GM03348 (cell line): ENCODE measurements at places on chromosomes 5 and 9.

DNA sequence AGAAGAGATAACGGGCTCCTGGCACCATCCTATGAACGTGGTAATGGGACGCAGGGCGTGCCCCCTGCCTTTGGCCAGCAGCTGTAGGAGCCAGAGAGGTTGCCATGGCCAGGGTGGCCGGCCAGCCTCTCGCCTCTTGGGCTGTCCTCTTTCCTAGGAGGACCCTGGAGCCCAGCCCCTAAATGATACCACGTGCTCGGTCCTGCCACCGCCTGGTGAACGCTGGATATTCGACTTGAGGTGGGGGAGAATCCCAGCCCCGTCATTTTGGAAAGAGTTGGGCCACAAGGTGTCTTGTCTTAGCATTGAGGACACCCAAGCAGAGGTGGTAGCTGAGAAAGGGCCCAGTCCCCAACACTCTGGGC, 391 bp upstream of the NRG2 start:
- DNase-seq = no peak

DNA sequence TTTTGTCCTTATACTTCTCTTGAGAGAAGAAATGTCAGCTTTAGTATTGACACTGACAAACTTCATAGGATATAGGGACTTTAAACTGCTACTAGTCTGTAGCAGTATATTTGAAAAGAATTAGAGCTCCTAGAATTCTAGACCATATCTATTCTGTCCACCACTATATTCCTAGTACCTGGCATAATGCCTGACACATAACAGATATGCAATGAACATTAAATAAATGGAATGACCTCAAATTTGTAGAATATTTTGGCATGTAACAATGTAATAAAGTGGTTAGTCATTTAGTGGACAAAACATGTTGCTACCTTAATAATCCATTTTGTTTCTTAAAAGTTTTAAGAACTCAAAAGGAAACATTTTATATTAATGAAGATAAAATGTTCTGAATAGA, 57.5 kb downstream of the HOMER1 start:
- no peak for DNase-seq

DNA sequence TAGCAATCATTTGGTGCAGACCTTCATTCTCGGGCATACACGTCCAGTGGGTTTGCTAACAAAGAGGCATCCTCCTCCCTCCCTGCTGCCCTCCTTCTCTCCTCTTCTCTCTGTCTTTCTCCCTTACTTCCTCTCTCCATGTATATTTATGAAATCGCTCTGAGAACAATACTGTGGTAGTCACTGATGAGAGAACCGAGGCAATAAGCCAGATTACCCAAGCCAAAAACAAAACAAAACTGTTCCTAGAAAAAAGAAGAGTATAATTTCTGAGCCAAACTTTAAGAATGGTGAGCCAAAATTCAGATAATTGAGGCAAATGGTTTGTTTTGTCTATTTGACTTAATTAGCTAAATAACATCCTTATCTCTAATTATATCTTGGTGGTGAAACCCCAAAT, 15.8 kb upstream of the HMHB1 start:
- DNase-seq = no peak

DNA sequence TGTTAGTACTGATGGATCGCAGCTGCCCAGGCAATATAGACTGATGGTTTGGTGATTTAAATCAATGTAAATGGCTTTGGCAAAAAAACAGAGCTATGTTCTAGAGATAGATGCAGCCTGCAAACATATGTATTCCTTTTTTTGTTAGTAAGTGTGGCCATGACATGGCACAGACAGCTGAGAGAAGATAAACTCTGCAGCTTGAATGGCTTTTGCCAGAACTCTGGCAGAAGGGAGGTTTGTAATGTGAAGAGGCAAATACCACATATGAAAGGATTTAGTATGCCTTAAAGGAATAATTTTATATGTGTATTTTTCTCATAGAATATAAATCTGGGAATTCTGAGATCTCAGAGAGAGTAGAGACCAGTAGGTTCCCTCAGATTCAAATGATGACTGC, 340.2 kb upstream of the DMAC1 start:
- no peak for DNase-seq

- peak; percentile 51 for DNase-seq
Measured at GRCh38 chr9:132973713-132974112, 4.8 kb upstream of the GFI1B start.

DNA sequence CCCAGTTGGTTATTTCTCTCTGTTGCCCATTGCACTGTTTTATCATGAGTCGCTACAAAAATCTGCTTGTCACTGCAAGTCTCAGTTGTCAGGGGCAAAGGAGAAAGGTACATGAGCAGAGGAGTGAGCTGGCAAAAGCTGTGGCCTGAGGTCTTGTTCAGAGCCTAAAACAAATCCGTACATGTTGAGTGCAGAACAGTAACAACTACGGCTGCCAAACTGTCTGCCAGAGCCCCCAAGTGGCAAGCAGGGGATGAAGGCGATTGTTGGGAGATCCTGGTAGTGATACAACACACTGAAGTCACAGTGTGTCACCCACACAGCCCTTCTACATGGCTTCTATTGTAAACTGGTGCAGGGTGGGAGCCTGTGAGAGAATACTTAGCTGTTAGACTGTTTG, 50.9 kb downstream of the BRINP1 start:
- no peak for DNase-seq

GRCh38 chr5:95159603-95160002, 125.3 kb downstream of the MCTP1 start:
- no peak for DNase-seq

GRCh38 chr5:69136293-69136692, 30.7 kb upstream of the CCNB1 start:
- peak; percentile 10 for DNase-seq

DNA sequence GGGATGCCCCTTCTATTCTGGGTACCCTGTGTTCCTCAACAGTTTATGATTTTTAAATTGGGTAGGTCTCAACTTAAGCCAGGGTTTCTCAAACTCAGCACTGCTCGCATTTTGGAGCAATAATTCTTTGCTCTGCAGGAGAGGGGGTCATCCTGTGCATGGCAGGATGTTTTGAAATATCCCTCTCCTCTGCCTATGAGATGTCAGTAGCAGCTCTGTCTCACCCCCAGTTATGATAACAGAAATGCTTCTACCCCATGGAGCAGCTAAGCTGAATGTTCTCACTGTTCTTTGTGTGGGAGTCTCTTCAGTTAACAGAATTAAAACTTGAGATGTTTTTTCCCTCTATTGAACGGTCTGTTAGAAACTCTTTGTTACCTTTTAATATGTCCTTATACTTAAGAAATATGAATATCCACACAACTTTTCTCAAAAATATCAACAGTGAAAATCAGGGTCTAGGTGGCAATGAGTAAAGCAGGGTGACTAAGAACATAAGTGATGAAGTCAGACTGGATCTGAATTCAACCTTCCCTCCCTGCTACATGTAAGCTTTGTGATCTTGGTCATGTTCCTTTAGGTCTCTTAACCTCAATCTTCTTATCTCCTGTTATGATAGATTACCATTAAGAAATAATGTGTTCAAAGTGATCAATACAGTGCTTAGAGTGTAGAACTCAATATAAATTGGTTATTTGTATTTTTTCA, 89.0 kb downstream of the CAMK4 start:
- no peak for DNase-seq

DNA sequence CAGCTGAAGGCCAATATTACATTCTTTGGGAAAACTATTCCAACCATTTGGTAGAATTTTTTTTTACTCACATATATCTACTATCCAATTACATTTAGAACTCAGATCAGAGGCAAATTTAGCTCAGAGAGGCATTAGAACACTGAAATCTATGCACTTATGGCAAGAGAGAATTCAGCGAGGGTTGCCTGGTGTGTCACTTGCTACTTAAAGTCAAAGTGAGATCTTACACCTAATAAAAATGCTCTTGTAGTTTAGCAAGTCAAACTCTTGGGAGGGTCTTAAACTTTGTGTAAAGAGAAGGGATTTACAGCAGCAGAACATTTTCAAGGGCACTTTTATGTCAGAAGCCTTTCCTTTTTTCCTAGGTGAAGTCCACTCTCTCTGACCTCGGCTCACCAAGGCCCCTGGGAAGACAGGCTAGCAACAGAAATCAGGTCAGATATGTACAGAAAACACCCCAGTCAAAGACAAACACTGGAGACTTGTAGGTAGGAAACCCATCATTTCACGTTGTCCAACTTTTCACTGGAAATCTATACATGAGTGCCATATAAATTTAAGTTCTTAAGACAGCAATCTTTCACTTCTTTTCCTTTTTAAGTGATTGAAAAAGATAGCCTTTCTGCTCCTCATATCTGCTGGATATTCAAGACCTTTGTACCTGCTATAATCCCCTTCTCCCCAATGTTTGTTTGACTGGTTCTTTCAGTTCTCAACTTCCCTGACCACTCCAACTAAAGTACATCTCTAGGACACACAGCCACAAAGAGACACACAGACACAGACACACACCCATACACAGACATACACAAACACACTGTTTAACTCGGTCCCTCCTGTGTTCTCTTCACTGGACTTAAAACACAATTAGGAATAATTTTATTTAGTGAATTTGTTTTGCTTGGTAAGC, 635.8 kb downstream of the PDE4D start:
- no peak for DNase-seq

GRCh38 chr5:8057769-8058168, 188.8 kb downstream of the MTRR start:
- no peak for DNase-seq

DNA sequence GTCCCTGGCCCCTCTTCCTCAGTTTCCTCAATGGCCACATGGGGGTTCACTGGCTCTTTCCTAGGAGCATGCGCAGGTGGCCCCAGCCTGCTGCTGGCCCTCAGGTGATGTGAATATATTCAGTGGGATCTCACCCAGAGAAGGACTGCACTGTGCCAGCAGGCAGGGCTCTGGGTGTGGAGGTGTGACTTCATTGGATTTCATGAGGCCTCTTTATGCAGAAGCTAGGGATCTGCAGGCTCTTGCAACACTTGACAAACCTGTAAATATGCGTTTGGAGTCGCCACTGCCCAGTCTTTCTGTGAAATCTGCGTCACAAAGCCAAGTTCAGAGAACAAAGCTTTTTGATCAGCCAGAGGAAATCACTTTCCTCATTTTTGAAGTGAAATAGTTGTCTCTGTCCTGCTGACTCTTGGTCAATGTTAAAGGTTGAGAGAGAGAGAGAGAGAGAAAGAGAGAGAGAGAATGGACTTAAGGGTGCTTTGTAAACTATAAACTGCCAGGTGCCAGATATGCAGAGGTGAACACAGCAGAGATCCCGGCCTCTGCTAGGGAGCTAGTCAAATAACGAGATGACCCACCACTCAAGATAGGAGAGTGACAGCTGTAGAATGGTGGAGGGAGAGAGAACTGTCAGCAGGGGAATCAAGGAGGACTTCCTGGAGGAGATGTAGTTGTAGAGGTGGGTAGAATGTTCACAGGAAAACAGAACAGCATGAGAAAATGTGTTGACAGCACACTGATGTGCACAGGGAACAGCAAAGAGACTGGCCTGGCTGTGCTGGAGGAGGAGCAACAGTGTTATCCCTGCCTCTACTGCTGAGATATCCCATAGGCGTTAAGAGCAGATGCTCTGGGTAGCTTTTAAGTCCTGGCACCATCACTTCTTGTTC, 167.0 kb upstream of the ZNF618 start:
- DNase-seq = no peak

DNA sequence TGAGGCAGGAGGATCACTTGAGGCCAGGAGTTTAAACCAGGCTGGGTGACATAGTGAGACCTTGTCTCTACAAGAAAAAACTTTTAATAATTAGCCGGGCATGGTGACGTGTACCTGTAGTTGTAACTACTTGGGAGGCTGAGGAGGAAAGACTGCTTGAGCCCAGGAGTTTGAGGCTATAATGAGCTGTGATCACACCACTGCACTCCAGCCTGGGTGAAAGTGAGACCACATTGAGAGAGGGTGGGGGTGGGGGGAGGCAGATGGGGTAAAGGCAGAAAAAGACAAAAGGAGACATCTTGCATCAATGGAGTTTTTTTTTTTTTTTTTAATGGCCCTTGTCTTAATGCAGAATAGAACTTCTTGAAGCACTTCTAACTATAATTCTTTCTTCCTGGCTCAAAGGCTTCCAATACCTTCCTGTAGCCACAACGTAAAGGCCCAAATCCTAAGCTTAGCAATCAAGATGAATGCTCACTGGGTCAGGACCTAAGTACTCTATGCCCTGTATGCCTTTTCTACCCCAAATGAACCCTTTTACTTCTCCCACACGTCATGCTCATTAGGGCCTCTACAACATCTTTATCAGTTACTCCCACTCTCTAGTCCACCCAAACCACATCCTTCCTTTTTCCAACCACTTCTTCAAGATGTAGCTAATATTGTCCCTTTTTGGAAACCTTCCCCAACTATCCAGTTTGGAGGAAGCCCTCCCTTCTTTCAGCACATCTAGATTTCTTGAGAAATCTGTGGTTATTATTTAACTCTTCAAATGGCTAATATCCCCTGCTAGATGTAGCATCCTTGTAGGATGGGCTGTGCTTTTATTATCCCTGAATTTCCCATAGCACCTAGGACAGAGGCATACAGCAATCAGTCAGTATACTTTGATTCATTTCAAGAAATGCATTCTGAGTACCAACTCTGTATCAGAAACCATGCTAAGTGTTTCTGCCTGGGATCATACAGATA, 40.8 kb downstream of the CSF2 start:
- no peak for DNase-seq

DNA sequence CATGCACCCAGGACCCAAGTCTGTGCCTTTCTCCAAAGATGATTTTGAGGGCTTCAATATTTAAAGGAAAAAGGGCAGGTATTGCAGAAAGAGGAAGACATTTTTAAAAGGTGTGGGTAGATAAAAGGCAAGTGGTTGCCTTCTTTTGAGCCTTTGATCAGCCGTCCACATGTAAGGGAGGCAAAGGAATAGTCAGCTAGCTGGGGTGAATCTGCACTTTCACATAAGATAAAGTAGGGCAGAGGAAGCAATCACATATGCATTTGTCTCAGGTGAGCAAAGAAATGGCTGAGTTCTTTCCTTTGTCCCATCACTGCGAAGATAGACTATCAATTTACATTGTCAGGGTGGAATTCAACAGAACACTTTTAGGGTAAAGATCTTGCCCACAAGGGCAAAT, 19.9 kb downstream of the MGAT1 start:
- DNase-seq = no peak

- DNase-seq = peak; percentile 60
Measured at GRCh38 chr9:37761511-37761910, 7.9 kb downstream of the TRMT10B start.

DNA sequence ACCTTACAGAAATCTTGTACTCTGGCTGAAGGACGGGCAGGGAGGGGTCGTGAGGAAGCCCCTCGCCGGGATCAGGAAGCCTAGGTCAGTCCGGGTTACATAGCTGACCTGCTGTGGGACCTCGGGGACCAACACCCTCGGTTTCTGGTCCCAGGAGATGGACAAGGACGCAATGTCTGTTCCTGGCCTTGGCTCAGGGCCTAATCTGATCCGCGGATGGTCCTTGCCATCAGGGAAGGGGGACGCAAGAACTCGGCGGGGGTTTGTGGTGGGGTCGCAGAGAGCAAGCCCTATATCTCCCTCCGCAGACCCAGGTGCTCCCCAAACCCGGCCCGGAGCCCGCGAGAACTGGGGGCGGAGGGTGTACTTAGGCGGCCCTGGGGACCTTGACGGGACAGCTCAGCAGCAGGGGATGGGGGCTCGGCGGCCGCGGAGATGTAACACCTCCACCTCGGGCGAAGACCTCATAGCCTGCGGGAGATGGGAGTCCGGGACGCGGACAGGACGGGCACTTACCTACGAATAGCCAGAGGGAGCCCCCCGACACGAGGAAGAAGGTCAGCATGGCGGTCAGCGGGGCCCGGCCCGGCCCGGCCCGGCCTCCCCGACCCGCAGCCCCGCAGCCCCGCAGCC, 353 bp downstream of the ACSL6 start:
- DNase-seq = no peak
